ENCODE measurements at places on chromosomes 11 and 22.

DNA sequence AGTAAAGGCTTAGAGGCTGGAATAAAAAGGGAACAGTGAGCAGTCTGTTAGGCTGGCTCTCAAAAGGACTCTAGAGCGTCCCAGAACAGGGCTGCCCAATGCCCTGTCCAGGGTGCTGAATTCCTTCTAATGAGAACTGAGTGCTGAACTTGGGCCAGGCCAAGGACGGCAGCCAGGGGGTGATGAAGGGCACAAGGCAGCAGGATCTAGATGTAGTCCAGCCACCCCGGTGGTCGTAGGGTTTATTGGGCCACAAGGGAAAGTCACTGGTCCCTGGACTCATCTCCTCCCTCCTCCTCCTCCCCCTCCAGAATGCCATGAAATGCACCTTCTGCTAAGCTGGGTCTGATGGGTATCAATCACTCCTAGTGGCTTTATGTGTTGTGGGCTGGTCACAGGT, 19.2 kb downstream of the NPTXR start:
- DNase-seq, result peak; percentile 85

GRCh38 chr11:96075532-96075959, 151.6 kb upstream of the MTMR2 start:
- no peak for DNase-seq

DNA sequence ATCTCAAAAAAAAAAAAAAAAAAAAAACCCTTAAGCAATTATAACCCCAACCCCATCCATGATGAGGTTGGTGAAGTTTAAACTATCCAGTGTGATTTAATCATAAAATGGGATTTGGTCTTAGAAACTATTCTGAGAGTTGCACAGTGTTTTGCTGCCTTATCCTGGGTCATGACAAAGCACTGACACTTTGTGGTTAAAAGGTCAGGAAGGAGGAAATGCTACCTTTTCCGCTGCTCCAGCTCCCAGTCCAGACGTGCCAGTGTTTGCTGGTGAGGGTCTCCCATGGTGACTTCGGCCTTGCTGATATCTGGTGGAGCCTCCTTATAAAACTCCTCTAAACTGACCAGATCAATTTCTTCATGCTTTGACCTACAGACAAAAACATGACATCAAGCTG, 14.5 kb downstream of the THOC5 start:
- no peak for DNase-seq

DNA sequence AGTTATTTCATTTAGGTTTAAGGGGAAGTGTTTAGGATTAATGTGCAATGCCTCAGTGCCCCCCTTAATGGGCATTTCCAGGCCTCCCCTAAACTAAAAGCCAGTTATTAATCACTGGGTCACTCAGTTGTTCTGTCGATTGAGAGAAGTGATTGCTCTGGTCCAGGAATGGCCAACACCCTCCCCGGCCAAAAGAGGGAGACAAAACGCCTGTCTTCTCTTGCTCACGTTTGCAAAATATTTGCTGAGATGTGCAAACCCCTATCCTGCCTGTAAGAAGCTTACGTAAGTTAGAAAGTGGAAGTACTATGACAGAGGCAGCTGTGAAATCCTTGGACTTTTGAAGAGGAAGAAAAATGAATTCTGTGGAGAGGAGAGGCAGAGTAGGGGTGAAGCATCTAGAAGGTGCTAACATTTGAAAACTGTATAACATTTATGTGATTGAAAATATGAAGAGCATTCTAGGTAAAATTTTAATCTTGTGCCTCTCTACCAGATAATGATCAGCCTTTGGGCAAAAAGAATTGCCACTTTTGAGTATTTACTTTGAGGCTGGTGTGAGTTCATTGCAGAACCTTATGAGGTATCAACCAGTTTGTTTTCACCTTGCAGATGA, 37.7 kb downstream of the NTM start:
- no peak for DNase-seq

DNA sequence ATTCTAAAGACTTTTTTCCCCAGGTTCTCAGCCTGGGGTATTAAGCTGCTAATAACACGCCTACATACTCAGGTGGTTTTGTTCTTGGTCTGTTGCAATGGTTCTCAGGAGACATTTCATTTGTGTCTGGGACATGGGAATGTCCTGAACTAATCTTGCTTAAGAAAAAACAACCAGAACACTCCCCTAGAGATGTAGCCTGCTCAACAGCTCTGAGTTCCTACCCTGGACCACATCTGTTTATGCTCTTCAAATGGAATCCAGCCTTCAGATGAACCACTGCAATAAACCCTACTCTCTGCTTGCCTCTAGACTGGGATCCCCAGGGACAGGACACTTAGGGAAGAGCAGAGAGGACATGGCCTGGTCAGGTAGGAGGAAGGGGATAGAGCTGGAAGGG, 29.9 kb downstream of the RELT start:
- no peak for DNase-seq

GRCh38 chr11:65183201-65183891, 1.6 kb downstream of the CAPN1 start:
- DNase-seq, result no peak

- DNase-seq, result no peak
Measured at GRCh38 chr22:26835929-26836528, 178.6 kb downstream of the MIAT start.

All from left renal pelvis (tissue), 4 donors.